ENCODE measurements at places on chromosomes 5 and 9.

DNA sequence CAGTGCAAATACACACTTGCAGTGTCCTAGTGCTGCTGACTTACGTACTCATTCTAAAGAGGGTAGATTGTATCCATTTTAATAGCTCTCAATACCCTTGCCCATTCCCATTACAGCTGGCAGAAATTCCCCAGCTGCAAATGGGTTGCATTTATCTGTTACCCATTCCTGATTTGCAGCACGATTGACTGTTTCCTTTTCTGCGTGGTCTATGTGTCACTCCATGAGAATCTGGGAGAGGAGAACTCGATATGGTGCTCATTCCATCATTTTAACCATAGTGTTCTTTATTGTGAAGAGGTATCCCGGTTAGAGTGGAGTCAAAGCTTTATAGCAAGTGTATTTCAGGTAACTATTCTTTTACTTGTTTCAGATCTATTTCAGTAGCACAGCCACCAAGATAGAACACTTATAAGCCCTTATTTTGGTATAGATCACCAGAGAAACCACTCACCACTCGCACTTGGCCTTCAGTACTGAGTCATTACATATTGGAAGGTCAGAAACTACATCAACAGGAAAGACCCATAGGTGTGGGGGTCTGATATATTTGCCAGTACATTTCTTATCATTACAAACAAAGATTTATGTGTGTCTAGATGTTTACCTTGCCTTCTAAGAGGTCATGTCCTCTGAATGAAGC is 139.5 kb downstream of the MUSK start:
- no peak for DNase-seq

- DNase-seq, result no peak
Observed at GRCh38 chr5:177552839-177553455, 1.4 kb downstream of the FAM193B start.

DNA sequence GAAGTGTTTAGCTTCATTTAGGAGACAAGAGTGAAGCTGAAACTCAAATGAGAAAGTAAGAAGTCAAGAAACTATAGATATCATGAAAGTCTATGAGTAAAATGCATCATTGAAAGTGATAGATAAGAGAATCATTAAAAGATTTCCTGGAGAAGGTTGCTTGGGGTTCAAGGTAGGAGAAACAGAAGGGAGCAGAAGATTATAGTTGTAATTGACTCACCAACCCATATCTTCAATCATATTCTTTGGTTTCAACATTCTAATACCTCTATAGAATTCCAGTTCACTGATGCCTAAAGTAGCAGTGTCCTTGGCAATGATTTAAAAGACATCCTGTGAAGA is 365.7 kb upstream of the RIOK2 start:
- DNase-seq, result no peak

DNA sequence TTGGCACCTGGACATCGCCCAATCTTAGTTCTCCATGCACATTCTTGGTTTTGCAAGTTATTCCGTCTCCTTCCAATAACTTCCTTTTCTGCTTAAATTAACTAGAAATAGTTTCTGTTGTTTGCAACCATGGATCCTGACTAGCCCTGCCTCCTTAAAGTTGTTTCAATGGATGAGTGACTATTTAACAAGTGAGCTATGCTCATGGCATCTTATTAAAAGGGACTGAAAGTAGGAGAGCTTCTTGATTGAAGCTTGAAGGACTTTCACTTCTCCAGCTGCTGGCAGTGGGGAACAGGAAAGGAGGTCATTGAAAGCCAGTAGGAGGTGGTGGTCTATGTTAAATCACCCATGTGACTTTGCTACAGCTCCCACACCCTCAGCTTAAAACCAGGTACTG is 466.8 kb downstream of the ARHGEF28 start:
- DNase-seq, result no peak

DNA sequence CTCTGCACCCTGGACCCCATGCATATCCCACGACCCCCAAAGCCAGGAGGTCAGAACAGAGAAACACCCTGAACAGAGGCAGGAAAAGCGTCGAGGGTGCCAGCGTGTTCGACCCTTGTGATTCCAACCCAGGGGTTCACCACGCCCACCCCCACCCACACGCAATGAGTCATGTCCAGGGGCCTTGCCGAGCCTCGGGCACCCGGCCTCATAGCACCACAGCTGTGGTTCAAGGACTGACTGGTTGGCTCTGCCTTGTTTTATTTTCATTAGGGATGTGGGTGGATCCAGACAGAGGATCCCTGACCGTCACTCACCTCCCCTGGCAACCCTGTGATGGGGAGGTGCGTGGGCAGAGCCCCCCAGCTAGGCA is 9.5 kb upstream of the QSOX2 start:
- DNase-seq, result no peak

DNA sequence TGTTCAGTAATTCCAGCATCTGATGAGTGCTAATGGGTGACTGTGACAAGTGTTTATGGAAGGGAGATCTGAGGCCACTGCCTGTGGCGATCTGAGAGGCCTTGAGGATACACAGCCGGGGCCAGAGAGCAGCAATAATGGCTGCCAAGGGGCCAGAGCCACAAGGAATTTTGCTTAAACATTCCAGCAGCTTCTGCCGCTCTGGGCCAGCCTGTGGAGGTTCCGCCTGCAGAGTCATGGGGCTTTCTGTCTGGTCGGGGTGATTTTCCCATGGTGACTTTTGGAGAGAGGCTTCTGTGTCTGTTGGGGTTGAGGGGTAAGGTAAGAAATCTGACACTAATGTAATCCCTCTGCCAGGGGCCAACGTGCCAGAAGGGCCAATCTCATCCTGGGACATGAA is 353.5 kb downstream of the ADAMTS6 start:
- DNase-seq, result no peak

GRCh38 chr9:90433398-90433941 is 209.2 kb downstream of the DIRAS2 start:
- DNase-seq, result no peak

- no peak for DNase-seq
Observed at GRCh38 chr5:82419559-82420332, 141.6 kb upstream of the RPS23 start.

DNA sequence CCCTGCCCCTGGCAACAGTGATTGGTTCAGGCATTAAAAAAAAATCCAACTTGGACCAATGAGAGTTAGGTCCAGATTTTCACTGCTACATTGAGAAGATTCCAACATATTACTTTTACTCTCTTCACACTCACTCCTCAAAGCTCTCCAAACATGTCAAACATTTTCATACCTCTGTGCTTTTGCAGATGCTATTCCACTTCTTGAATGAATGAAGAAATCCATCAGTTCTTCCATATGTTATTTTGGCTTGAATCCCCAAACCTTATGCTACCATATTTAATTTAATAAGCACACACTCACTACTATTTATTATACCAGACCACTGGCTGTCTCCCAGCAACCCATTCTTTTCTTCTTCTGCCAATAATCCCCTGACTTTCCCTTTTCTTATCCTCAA is 87.1 kb downstream of the PPP2R2B start:
- DNase-seq, result no peak

GRCh38 chr5:89110916-89111646 is 228.1 kb upstream of the MEF2C start:
- no peak for DNase-seq

DNA sequence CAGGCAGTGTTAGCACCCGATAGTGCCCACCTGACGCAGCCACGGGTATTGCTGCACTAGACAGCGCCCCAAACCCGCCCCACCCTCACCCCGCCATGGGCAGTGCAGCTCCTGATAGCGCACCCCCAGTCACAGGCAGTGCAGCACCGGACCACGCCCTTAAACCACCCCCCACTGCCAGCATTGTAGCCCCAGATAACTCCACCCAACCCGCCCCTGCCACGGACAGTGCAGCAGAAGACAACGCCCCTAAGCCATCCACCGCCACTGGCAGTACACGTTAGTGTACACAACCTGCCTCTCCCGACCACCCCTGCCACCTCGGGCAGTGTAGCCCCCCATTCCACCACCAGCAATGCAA is 825 bp upstream of the PCAT7 start:
- DNase-seq, result no peak

- DNase-seq, result no peak
Observed at GRCh38 chr5:79959407-79959806, 31.7 kb downstream of the MTX3 start.

DNA sequence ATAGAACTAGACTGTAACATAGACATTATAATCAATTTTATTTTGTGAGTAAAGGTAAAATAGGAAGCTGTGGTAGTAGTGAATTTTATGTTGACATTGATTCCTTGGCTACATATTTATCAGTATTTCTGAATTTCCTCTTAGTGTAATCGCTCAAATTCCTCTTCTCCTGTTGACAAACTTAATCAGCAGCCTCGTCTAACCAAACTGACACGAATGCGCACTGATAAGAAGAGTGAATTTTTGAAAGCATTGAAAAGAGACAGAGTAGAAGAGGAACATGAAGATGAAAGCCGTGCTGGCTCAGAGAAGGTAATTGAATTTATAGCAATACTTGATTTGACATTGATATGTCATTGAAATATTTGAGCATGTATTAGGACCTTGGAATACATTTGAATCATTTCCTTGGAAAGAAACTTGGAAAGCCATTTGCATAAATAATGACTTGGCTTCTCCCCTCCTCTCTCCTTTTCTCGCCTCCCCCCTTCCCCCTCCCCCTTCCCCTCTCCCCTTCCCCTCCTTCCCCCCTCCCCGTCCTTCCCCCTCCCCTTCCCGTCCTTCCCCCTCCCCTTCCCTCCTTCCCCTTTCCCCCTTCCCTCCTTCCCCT is 75.5 kb downstream of the GPBP1 start:
- no peak for DNase-seq

- DNase-seq, result no peak
Observed at GRCh38 chr5:150895431-150896428, 9.1 kb downstream of the ZNF300 start.

- DNase-seq, result no peak
Observed at GRCh38 chr5:82413302-82414040, 135.3 kb upstream of the RPS23 start.
